Fibroblast of skin of right biceps (primary cell): ENCODE measurements at places on chromosomes 13 and 19.

- DNase-seq: no peak
Observed at GRCh38 chr13:77168237-77168636, 141.3 kb upstream of the FBXL3 start.

DNA sequence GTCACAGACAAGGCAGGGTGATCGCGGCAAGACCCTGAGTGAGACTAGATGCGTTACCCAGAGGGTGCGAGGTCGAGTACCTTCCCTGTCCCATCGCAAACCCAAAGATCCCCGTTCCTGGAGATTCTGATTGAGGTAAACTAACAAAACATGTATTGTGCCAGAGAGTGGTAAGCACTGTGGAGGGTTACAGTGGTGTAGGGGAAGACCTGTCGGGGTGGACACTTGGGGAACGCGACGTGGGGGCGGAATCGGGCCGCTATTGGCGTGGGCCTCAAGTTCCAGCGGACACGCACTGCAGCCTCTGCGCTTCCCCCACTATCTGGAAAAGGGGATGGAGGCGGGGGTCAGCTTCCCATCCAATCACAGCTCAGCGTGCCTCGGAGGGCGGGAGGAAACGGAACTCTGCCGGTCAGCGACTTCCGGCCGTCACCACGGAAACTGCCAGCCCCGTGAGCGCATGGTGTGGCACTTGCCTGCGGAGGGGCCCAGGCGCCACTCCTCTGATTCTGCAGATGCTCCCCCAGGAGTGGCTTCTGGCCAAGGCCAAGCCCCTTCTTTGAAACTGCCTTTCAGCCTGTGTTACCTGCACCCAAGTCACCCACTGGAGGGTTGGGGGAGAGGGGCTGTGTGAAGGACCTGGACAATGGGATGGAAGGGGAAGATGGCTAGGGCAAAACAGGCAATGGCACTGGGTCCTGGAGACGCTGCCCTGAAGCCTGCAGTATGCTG, 1.0 kb upstream of the UBE2M start:
- DNase-seq: peak; percentile 92

DNA sequence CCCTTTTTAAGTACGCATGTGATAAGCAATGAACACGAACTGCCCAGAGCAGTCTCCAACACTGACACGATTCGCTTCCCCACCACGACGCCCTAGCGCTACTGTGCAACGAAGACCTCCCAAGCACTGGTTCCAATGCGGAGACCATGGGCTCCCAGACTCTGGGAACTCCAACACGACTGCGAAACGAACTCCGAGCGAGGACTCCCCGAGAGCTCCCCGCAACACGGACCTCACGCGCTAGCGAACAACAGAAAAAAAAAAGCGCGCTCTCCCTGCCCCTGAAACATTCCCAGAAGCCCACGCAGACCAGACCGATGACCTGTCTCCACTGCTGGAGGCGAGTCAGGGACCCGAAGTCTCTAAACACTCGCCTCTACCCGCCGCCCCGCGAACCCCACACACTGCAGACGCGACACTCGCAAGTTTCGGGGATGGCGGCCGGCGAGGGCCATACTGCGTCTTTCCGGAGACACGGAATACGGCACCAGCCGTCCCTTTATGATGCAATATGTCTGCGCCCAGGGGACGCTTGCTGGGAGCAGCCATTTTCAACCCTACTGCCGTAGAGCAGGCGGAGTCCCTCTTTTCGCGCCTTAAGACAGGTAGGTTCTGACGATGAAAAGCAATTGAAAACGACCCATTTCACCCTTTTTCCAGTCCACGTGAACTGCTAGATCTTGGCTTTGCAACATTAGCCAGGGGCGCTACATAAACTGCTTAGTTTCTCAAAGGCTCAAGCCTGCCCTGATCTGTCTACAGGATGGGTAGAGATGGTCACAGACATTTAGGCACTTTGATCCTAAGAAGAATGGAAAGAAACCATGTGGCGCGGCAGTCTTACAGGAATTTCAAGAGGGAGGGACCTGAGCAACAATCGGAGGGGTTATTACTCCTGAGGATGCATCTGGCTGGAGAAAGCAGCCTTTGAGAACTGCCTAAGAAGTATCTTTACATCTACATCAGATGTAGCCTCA, at the start of gene ZNF577:
TSS of gene ZNF577 (minus strand) at position 430 of the 977 bp plus-strand sequence. CDS start 7,569 bp downstream, outside the sequence.
- peak; percentile 95 for DNase-seq

DNA sequence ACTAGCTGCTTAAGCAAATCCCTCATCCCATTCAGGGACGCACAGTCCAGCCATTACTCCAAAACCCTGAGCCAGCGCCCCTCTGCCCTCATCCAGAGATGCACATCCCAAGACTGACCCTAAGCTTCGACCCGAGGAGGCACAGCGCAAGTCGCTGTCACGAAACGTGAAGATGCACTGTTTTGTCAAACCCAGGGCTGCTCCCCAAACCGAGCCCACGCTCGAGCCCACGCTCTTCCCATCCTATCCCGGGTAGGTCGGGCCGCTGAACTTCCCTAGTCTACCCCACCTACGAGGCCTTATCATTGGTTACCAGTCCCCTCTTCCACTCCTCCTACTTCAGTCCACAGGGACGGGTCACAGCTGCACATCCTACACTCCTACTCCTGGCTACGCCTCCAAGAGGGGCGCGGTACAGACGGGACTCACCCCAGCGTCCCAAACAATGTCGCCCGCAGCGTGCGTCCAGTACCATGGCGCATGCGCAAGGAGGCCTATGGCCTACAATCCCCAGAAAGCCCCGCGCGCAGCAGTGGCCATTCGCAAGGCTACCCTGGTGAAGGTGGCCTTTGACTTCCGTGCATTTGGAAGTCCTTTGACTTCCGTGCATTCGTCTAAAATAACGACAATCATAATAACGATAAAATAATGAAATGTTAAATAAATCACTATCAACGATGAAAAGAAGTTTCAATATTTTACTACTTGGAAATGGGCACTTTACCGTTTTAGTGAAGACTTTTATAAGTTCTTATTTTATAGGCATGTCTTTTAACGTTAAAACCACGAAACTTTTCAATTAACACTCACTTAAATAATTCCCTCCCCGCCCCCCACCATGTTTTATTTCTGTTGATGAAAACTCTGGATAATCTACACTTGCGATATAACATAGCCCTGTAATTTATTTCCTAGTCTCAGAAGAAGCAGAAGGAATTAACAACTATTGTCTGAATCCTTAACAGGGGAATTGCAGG, at the start of gene ZNF285:
TSS of gene ZNF285 (minus strand) at position 470 of the 977 bp plus-strand sequence. CDS start 4,395 bp downstream, outside the sequence.
- DNase-seq: peak; percentile 96

- DNase-seq: no peak
Observed at GRCh38 chr13:88461272-88462009, 790.3 kb downstream of the SLITRK5 start.

DNA sequence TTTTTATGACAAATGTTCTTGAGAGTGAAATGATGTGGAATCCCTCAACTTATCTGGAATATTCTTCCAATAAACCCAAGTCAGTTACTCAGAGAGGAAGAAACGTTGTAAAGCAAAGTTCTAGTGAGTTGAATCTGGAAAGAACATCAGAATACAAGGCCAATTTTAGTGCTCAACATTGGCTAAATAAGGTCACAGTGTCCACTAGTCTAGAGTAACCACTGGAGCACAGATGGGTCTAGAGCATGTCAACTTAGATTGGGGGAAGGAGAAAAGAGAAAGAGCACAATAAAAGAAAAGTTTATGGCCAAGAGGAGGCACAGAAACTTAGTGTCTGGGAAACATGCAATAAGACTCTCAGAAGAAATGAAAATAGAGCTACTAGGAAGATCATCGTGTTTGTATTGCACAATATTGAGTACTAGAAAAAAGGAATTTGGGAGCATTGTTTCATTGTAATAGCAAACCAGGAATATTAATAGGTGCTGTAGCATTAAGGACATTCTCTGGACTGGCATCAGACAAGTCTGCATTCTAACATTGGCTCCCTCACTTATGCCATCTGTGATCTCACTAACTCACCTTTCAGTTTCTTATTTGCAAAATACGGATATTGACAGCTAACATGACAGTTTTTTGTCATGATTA, 1318.5 kb downstream of the PCDH9 start:
- no peak for DNase-seq

DNA sequence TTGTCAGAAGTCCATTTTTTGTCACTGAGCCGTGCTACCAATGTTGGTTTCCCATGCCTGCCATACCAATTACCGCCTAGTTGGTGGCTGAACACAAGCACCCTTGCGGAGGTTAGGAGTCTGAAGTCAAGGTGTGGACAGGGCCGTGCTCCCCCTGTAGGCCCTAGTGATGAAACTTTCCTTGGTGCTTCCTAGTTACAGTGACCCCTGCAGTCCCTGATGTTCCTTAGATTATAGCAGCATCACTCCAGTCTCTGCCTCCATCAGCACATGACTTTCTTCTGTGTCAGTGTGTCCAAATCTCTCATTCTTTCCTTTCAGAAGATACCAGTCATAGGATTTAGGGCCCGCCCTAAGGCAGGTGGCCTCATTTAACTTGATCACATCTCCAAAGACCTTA, 99.0 kb downstream of the MYO16 start:
- DNase-seq: no peak

DNA sequence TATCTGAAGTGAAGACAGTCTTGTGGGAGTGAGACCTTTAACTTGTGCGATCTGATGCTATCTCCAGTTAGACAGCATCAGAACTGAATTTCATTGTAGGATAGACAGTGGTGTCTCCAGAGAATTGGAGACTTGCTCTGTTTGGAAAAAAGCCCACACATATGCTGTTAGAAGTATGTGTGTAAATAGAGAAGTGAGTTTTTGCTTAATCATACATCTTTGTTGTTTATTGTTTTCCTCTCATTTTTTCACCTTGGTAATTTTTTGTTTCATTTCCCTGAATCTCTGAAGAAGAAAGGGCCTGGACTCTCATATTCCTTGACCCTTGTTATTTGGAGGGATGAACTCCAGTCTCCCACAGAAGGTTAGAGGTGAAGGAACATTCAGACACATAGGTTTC, 21.8 kb downstream of the FPR3 start:
- no peak for DNase-seq

- DNase-seq: no peak
Observed at GRCh38 chr13:31927219-31927653, 104.3 kb upstream of the FRY start.

DNA sequence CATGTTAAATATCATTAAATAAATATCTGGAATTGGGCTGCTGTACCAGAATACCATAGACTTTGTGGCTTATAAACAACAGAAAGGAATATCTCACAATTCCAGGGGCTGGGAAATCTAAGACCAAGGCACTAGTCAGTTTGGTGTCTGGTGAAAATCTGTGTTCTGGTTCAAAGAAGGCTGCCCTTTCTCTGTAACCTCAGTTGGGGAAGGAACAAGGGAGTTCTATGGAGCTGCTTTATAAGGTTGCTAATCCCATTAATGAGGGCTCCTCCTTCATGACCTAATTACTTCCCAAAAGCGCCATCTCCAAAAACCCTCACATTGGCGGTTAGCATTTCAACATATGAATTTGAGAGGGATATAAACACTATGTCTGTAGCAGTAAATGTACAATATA, 480.9 kb downstream of the GPC5 start:
- DNase-seq: no peak

GRCh38 chr19:22438011-22438410, 15.9 kb upstream of the ZNF98 start:
- no peak for DNase-seq
